ENCODE measurements at places on chromosomes 3 and 15.

DNA sequence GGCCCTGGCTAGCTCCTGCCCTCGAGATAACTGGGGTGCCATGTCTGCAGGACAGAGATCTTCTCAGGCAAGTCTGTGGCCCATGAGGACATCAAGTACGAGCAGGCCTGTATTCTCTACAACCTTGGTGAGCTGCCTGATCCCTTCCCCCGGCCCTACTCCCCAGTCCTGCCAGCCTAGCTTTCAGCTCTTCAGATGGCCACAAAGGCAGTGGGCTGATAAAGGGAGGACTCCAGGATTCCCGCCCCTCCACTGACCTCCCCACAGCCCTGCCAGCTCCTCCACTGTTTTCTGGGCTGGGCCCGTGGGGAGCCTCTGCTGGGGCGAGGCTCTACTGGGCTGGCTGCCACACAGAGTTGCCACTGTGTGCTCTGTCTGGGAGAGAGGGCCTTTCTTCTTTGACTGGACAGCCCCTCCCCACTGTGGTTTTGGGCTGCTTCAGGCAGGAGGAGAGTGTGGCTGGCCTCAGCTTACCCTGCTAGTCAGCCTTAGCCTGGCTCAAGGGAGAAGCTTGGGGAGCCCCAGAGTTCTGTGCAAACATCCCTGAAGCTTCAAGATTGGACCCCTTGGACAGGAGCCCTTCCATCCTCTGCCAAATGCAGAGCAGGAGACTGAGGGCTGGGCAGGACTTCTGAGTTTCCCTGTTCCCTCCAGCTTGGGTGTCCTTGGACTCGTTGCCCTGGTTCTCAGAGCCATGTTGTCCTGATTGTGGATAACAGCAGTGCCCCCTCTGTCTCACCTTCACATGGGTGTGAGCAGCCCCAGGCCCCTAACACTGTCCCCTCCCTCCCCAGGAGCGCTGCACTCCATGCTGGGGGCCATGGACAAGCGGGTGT, 24.4 kb downstream of the PTPN23 start:
- no peak for DNase-seq

- DNase-seq: peak; percentile 32
Observed at GRCh38 chr3:159894386-159894785, 94.2 kb upstream of the IL12A start.

- no peak for DNase-seq
Observed at GRCh38 chr3:59753808-59754450, 704.1 kb upstream of the CFAP20DC start.

DNA sequence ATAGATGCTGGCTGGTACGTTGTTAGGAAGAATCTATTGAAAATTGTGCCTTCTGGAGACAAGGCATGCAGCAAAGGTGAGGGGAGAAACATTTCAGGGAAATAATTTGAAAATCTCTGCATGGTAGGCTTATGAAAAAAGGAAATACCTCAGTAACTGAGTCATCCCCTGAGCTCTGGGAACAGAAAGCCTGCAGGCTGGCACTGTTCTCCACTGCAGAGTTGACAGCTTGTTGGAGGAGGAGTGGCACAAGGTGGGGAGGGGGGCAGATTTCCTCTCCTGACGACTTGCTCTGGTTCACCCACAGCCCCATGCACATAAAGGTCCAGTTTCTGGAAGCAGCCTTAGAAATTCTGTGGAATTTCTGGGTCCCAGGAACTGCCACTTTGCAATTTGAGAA, 179.4 kb downstream of the ABHD5 start:
- DNase-seq: no peak

DNA sequence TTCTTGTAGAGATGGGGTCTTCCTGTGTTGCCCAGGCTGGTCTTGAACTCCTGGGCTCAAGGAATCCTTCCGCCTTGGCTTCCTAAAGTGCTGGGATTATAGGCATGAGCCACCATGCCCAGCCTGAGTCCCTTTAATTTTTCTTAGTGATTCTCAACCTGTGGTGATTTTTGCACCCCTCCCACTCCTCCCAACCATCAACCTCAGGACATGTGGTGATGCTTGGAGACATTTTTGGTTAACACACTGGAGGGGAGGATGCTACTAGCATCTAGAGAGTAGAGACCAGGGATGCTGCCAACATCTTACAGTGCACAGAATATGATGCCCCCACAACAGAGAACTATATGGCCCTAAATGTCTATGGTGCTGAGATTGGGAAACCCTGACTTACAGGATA, 83.0 kb upstream of the LMOD3 start:
- DNase-seq: no peak

DNA sequence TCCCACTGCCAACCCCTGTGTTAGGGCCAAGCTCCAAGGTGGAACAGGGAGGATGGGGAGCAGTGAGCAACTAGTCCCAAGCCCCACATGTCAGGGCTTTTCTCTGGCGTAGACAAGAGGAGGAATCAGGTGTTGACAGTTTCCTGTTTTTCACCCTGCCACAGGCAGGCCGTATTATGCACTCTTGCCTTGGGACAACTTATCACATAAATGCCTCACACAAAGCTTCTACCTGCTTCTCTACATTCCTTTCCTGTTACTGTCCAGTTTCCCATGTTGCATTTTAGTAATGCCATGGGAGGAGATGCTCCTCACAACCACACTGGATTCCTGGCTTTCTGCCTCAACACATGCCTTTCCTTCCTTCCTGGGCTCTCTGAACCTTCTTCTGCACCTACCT, 381.2 kb upstream of the ATP11B start:
- DNase-seq: no peak

DNA sequence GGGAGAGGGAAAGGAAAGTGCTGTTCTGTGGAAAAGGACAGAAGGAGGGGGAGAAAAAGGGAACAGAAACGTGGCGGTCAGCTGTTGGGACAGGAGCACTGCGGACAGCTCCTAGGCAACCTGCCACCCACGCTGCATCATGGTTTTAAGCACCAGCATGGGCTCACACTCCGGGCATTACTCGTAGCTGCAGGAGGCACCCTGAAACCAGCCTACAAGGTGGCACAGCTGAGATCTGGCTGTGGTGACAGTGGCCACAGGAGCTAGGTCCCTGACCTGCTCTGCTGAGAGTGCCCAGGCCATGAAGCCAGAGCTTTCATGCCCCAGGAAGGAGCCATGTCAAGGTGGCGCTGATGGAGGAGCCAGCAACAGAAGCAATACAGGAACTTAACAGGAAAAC, 161.4 kb upstream of the ST8SIA2 start:
- DNase-seq: no peak

DNA sequence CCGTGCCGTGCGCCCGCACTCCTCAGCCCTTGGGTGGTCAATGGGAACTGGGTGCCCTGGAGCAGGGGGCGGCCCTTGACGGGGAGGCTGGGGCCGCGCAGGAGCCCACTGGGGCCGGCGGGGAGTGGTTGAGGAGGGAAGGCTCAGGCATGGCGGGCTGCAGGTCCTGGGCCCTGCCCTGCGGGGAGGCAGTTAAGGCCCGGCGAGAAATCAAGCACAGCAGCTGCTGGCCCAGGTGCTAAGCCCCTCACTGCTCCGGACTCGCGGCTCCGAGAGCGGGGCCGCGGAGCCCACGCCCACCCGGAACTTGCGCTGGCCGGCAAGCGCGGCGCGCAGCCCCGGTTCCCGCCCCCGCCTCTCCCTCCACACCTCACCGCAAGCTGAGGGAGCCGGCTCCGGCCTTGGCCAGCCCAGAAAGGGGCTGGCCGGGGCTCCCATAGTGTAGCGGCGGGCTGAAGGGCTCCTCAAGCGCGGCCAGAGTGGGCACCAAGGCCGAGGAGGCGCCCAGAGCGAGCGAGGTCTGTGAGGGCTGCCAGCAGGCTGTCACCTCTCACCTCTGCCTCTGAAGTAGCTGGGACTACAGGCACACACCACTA, 7.8 kb downstream of the GP9 start:
- DNase-seq: peak; percentile 40

- DNase-seq: no peak
Observed at GRCh38 chr15:53591041-53591440, 168.4 kb downstream of the WDR72 start.

DNA sequence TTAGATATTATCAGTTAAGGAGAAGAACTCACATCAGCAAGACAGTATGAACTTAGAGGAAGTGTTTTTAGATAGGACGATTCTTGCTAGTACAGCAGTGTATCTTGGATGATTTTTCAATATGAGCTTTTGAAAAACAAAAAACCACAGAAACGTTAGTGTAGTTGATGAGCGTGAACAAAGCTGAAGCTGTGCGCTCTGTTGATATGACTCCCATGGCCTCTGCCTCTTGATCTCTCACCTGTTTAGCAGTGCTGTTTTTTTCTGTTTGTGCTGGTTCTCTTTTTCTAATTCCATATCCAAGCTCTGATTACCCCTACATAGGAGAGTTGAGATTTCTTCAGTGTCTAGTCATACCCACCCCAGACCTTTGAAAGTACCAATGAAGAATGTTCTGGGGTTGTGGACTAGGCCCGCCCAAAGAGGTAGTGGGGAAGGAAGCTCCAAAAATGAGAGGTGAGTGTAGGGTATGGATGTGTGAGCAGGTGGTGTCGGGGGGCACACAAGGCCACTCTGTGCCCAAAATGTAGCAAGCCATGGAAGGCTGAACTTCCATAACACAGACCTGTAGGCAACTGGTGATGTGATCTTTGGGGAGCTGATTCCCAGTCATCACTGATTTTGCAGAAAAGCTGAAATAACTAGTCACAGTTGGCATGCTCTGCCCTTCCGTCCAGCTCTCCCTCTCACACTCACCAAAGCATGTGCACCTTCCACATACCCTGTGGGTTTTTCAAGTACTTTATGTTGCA, 20.0 kb upstream of the CMTM7 start:
- DNase-seq: no peak

DNA sequence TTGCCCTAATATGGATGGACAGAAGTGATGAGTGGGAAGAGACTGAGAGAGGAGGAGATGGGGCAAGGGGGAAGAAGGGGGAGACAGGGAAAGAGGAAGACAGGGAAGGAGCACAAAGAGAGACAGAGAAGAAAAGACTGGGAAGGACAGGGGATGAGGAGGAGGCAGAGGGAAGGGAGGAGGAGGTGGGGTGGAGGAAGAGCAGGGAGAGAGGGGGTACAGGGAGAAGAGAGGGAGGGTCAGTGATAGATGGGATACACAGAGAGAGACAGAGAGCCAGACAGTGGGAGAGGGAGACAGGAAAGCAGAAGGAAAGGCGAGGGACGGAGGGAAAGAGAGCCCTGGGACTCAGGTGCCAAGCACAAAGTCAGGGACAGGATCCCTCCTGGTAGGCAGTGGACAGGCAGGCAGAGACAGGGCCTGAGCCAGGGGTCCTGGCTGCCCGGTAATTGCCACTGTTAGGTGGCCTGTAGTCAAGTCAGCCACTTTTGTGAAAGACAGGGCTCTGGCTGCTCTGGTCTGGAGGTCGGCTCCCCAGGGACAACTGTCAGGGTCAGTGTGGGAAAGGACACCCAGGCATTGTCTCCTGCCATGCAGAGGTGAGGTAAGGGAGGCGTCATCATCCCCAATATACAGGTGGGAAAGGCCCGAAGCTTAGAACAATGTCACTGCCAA, 9.8 kb downstream of the VILL start:
- no peak for DNase-seq

DNA sequence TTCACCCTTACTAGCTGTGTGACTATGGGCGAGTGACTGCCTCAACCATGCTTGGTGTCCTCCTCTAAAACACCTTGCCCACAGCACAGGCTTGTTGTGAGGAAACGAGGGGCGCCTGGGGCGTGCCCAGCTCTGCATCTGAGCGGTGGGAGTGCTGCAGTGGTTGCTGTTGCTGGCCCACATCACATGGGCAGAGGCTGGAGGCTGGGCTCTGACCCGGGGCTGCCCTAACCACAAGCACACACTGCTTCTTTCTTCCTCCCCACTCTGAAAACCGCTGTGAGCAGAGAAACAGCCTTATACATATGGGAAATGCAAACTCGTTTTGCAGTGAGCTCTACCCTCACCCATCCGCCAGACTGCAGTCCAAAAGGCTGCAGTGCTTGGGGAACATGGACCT, 74.8 kb upstream of the RPL32 start:
- no peak for DNase-seq

- DNase-seq: peak; percentile 21
Observed at GRCh38 chr15:57662802-57663201, 43.7 kb upstream of the POLR2M start.

DNA sequence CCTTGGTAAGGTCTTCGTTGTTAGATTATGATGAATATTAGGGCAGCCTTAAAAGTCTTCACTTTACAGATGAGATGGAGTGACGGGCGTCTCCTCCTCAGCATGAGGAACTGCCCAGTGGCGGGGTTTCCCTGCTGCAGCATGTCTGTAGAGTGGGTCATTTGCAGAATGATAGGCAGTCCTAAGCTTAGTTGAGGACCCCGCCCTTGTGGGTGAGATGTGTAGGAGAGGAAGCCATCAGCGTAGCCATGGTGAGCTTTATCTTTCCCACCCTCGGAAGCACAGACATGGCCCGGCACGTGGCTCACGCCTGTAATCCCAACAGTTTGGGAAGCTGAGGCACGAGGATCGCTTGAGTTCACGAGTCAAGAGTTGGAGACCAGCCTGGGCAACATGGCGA, 877 bp downstream of the NIT2 start:
- peak; percentile 20 for DNase-seq

DNA sequence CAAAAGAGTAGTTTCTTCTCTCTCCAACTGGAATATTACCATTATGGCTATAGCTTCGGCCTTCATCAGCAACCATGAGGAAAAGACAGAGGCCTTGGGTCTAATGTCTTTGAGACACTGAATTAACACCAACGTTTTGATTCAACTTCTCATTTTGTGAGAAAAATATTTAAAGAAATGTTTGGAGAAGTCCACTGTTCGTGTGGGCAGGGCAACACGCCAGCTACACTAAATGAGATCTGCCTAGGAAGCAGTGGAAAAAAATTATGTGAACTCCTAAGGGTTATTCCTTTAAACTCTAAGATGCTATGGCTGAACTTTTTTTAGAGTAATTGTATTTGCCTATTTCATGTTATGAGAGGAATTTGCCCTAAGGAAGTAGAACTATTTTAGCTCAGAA, 41.8 kb downstream of the NCEH1 start:
- DNase-seq: no peak

GRCh38 chr15:85941186-85941855, 138.3 kb upstream of the AGBL1 start:
- no peak for DNase-seq

GRCh38 chr15:57923750-57924149, 141.8 kb downstream of the ALDH1A2 start:
- no peak for DNase-seq

DNA sequence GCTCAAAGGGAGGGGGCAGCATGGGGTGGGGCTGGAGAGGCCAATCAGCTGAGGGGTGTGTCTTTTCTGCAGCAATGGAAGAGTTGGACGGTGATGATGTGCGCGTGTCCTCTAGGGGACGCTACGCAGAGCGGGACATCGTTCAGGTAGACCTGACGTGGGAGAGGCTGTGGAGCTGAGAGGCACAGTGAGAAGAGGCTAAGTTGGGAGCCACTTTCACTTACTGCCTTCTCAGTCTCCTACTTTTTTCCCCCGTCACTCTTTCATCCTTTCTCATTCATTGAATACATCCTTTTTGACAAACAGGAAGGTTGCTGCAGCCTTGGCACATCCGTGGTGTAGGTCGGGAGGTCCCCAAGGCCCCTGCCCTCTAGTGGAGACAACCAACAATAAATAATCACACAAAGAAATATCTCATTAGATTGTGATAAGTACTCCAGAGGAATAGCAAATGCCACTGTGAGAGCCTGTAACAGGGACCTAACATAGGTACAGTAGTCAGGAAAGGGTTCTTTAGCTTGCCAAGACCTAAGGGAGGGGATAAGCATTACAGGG, 4.4 kb upstream of the BRPF1 start:
- DNase-seq: peak; percentile 36

- DNase-seq: no peak
Observed at GRCh38 chr3:126288314-126288713, 68.9 kb downstream of the KLF15 start.

- peak; percentile 54 for DNase-seq
Observed at GRCh38 chr3:38738630-38739395, 77.2 kb downstream of the SCN10A start.
